ENCODE measurements at places on chromosomes 2 and 18.

DNA sequence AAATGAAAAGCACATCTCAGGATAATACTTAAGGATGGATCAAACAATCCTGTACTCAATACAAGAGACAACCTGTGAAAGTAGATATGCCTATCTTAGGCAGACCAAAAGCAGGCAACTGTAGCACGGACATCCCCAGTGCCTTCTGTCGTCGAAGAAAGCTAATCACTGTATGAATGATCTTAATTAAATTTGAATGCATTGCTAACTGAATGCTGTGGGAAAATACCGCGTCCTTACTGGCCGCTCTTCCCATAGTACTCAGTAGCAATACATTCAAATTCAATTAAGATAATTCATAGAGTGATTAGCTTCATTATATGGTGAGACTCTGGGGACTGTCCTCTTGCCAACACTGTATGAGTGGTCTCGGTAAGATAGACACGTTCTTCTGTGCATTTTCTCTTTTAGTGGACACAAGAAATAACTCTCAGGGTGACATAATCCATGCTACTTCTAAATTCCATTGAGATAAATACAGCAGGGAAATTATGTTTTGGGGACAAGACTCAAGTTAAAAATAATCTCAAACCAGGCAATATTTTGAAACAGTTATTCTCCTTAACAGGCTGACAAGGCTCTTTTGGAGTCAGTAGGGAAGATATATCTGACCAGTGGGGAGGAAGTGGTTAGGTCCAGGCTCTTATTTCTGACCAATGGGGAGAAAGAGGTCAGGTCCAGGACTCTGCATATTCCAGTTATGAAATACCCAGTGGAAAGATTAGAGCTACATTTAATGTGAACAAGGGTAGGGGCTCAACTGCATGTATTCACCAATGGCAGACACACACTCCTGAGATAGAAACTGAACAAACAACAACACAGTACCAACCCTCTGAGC, 97.3 kb downstream of the DOCK10 start:
- DNase-seq: no peak

DNA sequence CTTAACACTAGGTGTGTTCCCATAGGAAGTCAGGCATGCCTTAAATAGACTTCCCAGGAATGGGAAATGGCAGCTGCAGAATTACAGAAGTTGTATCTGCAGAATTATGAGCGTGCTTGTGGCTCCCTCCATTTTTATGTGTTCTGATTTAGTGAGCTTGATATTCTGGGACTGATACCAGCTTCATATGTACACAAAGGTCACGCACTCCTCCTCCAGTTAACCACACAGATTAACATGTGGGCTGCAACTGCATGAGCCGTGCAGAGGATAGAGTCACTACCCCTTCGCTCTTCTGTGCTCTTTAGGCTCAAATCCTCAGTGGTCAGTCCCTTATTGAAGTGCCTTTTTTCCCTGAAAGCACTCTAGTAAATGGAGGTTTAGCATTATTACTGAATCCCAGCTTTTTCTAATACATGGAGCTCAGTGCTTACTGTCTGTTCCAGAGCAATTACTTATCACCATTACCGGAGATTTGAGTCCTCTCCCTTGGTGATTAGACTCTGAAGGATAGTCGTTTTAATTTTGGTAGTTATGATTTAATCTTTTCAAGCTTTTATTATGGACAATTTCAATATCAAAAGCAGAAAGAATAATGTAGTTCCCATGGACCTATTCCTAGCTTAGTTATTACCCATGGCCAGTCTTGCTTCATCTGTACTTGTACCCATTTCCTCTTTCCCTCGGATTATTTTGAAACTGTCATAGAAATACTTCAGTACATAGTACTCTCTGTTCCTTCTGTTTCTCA, 238.3 kb downstream of the PRKCE start:
- no peak for DNase-seq

- no peak for DNase-seq
Measured at GRCh38 chr2:229425598-229425997, 154.5 kb upstream of the PID1 start.

GRCh38 chr18:59220164-59220783, 316 bp downstream of the GRP start:
- no peak for DNase-seq

DNA sequence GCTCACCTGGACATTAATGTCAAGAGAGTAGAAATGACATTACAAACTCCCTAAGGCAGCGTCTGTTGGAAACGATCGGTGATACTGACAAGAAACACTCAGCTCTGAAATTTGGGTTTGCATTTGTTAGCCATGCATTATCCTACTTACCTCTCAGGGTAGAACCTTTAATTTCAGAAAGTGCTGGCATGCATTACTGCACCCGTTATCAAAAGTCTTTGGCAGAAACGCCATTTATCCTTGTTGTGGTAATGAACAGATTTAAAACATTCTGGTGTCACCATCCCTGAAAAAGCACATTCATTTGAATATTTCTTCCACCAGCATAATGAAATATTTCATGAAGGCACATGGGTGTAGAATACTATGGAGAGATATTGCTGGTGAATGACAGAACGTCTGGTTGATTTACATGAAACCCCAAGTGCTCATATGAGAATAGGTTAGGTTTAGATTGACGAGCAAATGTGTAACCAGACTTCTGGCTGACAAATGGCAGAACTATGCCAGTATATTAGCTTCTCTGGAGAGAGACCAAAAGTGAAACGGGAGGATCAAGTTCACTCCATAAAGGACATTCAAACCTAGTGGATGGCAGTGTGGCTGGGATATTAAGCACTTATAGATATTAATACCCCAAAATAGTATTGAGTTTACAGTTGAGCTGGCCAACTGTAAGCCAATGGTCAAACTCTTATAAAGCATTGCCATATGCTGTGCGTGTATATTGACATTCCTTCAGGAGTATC, 53.5 kb upstream of the ITGB6 start:
- no peak for DNase-seq

All from activated CD4-positive, alpha-beta T cell treated with anti-CD3 and anti-CD28 coated beads, Interleukin-2, amount 50 U/mL, for 24 hours (primary cell).